ENCODE measurements at places on chromosomes 2 and 18. TPM values are rescaled to one million over a fixed set of nuclear protein-coding genes. Genes with fewer than 3 reads are reported as not detected.

DNA sequence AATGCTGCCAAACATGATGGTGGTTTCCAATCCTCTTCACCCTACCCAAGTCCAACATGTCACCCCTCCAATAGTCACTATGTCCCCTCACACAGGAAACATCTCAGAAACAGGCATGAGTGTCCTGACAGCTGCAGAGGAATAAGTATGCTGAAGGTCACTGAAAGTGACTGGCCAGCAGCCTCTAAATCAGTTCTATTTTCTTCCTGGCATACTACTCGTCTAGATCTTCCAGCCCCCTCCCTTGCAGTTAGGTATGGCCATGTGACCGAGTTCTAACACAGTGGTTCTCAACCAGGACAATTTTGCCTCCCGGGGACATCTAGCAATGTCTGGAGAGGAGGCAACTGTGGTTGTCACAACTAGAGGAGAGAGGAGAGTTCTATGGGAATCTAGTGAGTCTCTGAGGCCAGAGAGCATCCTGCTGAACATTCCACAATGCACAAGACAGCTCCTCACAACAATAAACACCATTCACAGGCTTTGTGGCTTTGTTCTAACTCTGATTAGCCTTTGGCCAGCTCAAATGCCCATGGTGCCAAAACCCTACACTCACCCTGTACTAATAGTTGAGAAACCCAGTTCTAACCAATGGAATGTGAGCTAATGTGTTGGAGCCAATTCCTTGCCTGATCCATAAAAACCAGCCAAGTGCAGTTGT lies 12.6 kb upstream of the ID2 start:
- no peak for DNase-seq

DNA sequence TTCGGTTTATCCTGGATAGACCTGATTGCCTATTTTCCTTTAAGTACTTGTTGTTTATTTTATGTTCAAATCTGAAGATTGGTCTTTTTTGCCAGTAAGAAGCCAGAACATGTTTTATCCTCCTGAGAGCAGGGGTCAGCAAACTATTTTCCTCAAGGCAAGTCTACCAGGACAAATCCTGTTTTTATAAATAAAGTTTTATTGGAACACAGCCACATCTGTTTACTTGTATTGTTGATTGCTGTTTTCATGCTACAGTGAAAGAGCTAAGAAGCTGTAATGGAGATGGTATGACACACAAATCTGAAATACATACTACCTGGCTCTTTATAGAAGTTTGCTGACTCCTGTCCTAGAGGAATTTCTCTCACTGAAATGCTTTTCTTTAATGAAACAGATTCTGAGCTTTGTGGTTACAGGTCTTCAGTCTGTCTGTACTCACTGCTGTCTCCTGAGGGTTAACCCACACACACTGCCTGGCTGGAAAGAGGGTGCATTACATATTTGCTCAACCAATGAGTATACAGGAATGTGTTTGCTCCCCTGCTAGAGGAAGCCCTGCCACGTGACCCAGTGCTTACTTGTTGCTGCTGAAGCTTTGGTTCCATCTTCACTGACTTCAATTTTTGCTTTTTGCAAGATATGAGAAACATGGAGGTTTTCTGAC lies 22.6 kb downstream of the MRPL44 start:
- DNase-seq = no peak

DNA sequence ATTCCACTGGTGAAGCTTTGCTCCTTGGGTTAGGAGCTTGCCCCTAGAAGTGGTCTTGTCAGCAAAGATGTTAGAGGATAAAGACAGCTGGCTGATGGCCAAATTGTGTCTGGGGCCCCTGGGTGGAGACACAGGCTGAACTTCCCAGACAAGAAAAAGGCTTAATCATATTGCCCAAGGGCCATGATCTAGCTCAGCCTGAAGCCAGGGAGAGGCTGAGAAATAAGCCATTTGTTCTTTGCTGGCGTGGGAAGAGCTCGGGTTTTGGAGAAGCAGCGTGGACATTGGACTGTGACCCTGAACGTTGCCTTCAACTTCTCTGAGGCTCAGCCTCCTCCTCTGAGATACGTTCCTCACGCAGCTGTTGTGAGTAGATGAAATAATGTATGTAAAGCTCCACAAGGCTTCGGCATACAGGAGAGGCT lies 153.0 kb downstream of the ZFP36L2 start:
- DNase-seq = no peak

DNA sequence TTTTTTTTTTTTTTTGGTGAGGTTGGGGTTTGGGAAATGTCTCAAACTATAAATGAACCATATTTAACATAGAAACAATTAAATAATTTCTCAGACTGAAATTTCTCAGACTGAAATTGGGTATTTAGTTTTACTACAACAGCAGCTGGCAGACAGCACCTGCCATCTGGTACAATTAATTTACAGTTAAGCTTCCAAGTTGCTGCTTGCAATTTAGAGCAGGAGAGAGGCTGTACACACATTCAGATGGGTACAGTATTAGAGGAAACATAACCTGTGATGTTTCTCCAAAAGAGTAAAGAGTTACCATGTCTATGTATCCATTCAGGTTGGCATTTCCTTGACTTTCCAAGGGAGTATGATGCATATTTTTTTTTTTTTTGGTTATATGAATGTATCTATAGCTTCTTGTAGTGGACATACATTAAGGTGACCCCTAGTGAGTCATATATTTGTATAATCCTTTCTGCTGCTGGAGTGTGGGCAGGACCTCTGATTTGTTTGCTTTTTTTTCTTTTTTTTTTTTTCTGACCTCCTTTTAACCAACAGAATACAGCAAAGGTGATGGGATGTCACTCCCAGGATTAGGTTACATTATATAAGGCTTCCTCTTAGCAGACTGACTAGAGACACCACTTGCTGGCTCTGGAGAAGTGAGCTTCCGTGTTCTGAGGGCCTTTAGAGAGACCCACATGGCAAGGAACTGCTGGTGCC lies 201.7 kb downstream of the PTH2R start:
- DNase-seq = no peak

SERPINB10 gene
- not detected for total RNA-seq

DNA sequence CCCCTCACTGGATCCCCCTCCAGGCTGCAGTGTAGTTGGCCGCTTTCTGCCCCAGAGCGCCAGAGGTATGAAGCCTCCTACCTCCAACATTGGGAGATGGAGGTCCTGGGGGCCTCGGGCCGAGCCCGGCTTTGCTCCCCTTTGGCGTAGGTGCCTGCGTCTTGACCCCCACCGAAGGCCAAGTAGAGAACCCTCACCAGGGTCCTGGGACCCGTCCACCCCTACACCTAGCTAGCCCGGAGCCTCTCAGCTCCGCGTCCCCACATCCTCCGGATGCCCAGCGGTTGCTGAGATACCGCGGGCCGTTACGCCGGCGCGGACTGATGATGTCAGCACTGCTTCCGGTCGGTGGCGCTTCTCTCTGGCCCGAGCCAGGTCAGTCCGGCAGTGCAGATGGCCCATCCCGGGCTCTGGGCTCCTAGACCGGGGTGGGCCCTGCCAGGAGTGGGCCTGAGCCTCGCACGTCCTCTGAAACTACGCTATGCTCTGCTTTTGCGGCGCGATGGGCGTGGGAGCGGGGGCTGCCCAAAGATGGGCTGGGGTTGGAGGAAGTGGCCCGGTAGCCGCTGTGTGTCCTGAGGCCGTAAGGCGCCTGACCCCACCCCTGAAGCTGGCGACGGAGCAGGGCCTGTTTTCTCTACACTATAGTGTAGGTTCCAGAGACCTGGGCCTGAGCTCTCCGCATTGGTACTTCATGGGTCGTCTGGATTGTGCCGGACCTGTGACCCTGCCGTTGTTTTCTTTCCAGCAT lies at the start of the genes GLB1L and STK16:
Gene GLB1L (minus strand): TSS at position 297 of the 751 bp plus-strand sequence. CDS start 1,871 bp downstream, outside the sequence.
Gene STK16 (plus strand): TSS at position 332 of the 751 bp plus-strand sequence. CDS start 521 bp downstream, outside the sequence.
- peak; percentile 99 for DNase-seq

GRCh38 chr2:152594022-152594766 lies 123.1 kb downstream of the PRPF40A start:
- peak; percentile 51 for DNase-seq

All from upper lobe of left lung (tissue), 6 donors.